ENCODE measurements at places on chromosomes 4 and X. TPM values are rescaled to one million over a fixed set of nuclear protein-coding genes. Genes with fewer than 3 reads are reported as not detected.

The RAB39B gene
- polyA plus RNA-seq = 0.40 TPM

- DNase-seq = no peak
These were observed 111.2 kb upstream of the ZNF827 start for GRCh38 chr4:146049802-146050201.

- no peak for DNase-seq
These were observed 343.6 kb upstream of the TACR3 start for GRCh38 chr4:104063341-104063740.

DNA sequence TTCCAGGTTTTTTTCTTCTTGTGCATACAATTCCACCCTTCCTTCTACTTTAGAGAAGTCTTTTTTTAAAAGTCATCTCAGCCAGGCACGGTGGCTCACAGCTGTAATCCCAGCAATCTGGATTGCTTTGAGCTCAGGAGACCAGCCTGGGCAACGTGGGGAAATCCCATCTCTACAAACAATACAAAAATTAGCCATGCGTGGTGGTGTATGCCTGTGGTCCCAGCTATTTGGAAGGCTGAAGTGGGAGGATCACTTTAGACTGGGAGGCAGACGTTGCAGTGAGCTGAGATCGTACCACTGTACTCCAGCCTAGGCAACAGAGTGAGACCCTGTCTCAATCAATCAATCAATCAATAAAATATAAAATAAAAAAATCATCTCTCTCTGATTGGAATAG is 14.8 kb downstream of the ELOVL6 start:
- DNase-seq = no peak

- DNase-seq = peak; percentile 42
These were observed 240.4 kb upstream of the TET2 start for GRCh38 chr4:104906276-104906675.

GRCh38 chr4:11669156-11669555 is 240.5 kb upstream of the HS3ST1 start:
- no peak for DNase-seq

DNA sequence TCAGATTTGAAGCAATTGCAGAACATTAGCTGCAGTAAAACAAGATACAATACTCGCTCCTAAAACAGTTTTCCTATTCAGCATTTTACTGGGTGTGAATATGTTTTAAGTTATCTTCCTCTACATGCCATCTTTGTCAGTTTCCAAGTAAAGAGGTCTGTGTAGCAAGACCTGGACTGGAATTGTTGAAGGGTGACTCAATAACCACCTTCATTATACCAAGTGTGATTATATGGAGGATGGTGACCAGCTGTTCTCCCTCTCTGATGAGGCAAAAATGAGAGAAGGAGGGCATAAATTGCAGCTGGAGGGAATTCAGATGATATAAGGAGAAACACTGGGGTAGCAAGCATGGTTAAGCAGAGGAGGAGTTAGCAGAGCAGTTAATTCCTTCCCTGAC is 922.1 kb upstream of the SLIT2 start:
- no peak for DNase-seq

GRCh38 chr4:52853351-52853750 is 8.8 kb upstream of the RASL11B start:
- no peak for DNase-seq

GRCh38 chrX:109475174-109475891 is 6.6 kb downstream of the GUCY2F start:
- DNase-seq = peak; percentile 46
